ENCODE measurements at places on chromosomes 16 and 17.

DNA sequence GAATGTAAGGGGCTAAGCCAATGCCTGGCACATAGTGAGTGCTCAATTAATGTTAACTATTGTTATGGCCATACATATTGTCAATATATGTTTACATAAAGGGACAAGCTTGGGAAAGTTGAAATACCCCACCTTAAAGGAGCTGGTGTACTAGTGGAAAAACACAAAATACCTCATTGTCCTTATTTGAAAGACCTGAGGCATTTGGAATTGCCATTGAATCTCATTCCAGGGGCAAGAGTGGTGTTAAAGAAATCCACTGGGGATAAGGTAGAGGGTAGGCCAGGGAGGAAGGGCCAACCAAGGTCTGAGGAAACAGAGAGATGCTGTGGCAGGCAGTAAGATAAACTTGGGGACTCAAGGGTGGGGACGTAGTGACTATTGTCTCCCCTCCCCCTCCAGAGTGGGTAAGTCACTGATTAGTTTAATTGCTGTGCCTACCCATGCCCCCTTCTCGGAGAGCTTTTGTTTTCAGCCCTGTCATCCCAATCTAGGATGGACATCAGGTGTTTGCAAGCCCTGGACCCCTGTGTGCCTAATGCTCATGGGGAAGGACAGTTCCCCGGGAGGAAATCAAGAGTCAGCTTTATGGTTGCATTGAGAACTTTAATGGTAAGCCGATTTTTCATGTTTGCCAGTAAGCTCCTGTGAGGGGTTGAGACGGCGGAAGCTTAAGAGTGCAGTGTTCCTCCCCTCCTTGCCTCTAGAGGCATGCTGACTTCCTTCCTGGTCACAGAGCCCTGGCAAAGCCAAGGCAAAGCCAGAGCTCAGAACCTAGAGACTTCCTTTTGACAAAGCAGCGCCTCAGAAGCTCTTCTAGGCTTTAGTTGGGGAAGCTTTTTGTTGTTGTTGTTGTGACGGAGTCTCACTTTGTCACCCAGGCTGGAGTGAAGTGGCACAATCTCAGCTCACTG, 2.5 kb upstream of the HEATR9 start:
- DNase-seq = no peak

GRCh38 chr17:56909742-56910508, 3.9 kb downstream of the TRIM25 start:
- no peak for DNase-seq

DNA sequence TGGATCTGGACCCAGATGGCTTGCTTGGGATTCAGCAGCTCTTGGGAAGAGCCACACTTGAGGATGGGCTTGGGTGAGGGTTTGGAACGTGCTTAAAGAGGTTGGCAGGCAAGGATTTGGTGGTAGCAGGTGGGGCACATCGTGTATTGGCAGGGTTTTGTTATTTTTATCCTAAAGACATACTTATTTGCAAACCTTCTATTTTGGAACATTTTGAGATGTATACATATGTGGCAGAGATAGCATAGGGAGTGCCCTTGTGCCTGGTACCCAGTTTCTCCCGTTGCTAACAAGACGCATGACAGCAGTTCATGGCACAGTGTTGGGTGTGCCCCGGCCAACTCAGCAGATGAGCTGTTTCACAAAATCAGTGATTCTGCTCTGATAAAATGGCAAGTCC, 9.1 kb downstream of the BANP start:
- no peak for DNase-seq

- no peak for DNase-seq
These were observed 448.6 kb upstream of the RBFOX1 start for GRCh38 chr16:6884002-6884401.

GRCh38 chr16:89599451-89599858, 14.0 kb upstream of the DPEP1 start:
- peak; percentile 58 for DNase-seq

GRCh38 chr17:66548659-66549310, 246.4 kb downstream of the PRKCA start:
- DNase-seq = no peak

DNA sequence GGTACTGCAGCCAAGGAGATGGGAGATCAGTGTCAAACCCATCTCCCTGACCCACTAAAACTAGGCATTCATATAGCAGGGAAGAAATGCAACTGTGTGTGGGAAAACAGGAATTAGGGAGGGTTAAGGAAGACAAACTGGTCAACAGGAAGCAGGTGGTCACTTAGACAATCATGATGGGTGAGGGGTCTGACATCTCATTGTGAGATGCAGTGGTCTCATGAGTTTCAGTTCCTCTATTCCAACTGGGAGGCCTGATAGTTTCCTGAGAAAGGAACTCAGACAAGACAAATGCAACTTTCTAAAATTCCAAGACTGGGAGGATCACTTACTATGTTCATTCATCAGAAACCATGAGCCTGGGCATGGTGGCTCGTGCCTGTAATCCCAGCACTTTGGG, 361.4 kb upstream of the C16orf82 start:
- no peak for DNase-seq

- no peak for DNase-seq
These were observed 90.6 kb downstream of the AMFR start for GRCh38 chr16:56334761-56335160.

DNA sequence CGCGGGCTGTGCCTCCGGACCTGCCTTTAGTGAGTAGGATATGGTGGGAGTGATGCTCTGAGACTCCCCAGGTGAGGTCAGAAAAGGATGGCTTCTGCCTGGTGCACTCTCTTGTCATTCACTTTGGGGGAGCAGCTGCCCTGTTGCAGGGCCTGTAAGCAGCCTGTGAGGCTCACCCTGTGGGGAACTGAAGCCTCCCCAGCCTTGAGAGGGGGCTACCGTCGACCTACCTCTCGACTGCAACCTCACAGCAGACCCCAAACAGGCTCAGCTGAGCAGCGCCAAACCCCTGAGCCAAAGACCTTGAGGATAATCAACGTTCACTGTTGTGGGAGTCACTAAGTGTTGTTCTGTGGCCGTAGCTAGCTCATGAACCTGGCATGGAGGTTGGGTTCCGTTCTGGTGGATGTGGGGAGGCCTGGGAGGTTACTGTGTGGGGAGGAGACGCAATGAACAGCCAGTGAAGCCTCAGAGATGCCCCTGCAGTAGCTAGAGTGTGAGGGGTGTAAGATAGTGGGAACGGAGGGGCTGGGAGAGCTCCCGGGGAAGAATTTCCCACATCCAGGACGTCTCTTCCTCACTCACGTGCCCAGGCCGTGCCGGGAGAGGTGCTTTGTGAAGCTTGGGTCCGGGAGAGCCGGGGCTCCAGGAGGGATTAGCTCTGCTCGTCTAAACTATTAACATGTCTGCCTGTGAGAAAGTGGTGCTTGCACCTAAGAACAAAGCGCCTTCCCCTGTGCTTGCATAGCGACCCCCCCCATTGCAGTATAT, 38.8 kb downstream of the METRNL start:
- no peak for DNase-seq

DNA sequence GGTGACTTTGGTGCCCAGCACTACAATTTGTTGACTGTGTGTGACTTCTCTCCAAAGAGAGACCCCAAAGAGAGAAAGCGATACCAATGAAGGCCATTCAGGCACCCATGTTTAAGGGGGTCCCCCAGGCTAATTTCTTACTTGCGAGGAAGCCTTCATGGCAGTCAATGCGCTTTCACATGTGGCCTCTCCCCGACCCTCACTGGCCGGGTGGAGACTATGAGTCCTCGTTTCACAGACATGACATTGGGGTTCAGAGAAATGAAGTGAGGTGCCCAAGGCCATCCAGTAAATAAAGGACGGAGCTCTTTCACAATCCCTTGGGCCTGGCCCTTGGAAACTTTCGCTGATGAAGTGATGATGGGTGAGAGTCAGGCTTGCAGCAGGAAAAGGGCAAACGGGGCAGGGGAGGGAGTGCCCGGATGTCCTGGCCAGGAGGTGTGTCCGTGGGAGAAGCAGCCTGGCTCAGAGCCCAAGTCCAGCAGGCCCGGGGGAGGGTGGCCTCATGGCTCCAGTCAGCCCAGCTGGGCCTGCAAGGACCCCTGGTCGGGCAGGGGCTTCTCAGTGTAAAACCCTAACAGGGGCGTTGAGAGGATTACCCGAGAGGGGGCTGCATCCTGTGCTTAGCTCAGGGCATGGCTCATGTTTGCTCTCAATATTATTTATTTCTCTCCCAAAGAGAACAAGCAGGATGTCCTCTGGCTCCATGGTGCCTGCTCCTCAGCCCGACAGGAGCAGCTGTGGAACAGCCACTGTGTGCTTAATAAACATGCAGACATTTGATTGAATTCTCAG, 14.7 kb downstream of the TBX2 start:
- no peak for DNase-seq

- no peak for DNase-seq
These were observed 242.1 kb upstream of the TNRC6C start for GRCh38 chr17:77716289-77716926.

GRCh38 chr17:38898812-38899348, 26.5 kb upstream of the LASP1NB start:
- peak; percentile 94 for DNase-seq

DNA sequence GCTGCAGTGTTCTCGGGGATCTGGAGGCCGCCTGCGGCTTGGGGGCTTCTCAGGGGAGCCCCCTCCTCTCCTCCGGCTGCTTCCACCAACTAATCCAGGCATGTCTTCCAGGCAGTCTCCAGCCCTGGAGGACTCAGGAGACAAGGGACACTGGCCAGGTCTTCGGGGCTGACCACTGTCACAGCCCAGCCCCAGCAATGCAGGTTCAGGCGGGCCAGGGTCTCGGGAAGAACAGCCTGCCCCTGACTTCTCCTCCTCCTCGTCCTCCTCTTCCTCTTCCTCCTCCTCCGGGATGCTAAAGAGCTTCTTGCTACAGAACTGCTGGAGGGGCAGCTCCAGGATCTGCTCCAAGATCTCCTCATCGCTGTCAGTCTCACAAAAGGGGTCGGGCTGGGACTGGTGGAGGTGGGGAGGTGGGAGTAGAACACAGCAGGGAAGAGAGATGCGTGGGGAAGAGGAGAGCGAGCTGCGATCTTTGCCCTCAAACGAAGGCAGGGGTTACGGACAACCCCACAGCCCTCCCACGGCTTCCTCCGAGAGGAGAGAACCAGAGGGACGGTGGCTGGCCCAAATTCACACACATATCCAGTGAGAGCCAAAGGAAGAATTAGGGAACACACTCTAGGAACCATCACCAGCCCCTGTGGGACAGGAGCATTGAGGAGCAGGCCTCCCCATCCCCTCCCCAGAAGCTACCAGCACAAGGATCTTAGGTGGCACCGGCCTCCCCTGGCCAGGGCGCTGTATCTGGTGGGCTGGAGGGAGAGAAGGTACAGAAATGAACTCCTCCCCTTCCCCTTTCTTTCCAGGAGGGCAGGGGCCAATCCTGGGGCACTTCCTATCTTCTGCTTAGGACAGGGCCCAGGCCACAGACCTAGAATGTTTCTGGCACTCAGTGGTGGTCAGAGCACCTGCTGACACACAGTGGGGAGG, 19.3 kb downstream of the TSPOAP1 start:
- no peak for DNase-seq

DNA sequence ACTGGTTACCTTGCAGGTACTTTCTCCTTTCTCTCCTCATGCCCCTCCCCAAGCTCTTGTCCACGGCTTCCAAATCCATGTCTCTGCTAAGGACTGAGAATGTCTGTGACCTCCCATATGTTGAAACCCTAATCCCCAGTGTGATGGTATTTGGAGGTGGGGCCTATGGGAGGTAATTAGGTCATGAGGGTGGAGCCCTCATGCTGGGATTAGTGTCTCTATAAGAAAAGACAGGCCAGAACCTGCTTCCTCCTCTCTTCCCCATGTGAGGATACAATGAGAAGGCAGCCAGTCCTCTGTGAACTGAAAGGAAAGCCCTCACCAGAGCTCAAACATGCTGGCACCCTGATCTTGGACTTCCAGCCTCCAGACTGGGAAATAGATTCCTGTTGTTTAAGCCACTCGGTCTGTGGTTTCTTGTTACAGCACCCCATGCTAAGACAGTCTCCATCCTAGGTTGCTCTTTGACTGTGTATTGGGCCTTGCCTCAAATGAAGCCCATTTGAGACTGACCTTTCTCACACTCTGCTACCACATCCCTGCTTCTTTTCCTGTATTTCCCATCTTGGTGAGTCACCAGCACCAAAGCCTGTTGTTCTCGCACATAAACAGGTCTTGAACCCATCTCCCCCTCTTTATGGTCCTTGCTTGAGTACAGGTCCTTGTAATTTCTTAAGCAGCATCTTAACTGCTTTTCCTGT, 135.0 kb downstream of the CDK5R1 start:
- DNase-seq = no peak

DNA sequence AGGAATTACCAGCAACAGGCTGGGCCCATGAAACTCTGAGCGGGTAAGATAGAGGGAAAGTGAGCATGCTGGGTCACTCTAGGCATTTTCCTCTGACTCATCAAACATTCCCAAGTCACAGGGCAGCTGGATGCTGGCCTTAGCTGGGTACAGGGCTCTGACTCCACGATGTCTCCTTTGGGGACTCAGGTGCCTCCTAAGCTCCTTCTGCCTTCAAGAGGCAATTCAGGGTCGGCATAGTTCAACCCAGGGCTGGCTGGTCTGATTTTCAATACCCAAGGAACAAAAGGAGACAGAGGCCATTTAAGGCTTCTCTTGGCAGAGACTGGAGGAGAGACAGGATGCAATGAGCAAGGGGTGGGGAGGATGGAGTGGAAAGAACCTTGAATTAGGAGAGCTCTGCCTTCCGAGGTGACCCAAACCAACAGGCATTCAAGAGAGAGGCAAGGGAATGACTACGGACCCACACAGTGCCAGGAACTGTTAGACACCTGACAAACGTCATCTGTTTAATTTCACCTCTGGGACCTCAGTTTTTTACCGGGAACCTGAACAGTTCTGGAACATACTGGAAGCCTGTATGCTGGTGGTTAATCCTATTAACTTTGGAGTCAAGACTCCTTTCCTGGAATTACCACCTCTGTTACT, 910 bp downstream of the WBP2 start:
- no peak for DNase-seq

GRCh38 chr17:47803201-47803600, 18.4 kb downstream of the OSBPL7 start:
- no peak for DNase-seq

DNA sequence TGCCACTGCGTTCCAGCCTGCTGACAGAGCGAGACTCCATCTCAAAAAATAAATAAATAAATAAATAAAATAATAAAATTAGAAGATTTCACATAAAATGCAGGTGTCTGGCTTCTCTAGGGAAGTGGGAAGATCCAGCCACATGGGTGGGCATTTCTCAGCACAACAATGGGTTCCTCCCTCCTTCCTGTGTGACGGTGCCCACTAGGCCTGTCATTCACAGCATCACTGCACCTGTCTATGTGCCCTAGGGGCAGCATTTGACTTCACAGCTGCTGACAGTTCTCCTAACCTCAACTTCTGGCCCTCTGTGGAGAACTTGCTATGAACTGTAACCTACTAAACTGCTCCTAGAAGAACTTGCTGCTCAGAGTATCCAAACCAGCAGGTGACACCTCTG, 3.0 kb downstream of the ABHD15 start:
- no peak for DNase-seq

- DNase-seq = peak; percentile 14
These were observed 32.1 kb upstream of the FBXW10B start for GRCh38 chr17:15651583-15652110.

- no peak for DNase-seq
These were observed 120.7 kb upstream of the MAF start for GRCh38 chr16:79721270-79721669.

DNA sequence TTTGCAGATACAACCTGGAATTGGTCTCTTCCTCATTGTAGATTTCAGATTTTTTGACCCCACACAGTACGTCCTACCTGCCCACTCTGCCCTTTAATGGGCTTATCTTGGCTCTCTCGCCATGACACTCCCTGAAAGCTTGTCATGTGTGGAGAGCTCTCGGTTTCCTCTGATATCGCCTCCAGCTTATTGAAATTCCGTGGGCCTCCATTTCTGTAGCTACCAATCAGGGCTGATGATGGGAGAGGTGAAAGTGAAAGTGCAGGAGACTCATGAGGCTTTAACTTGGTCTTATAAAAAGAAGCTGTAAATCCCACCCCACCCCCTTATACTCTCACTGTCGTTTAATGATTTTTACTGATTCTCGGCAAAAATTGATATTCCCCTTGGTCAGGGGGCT, 17.7 kb downstream of the HOXB1 start:
- DNase-seq = peak; percentile 40
